ENCODE measurements at places on chromosomes 7 and 10. TPM values are rescaled to one million over a fixed set of nuclear protein-coding genes. Genes with fewer than 3 reads are reported as not detected.

TMEM270 gene
- total RNA-seq: not detected

KCND2 gene
- total RNA-seq: 4.5 TPM

DBF4 gene
- 1.3 TPM for total RNA-seq

LIPJ gene
- 0.48 TPM for total RNA-seq

COL13A1 gene
- 3.6 TPM for total RNA-seq

OR9A2 gene
- total RNA-seq: 2.4 TPM

SH3PXD2A gene
- 117 TPM for total RNA-seq

TMEM106B gene
- 67.6 TPM for total RNA-seq

CALML5 gene
- not detected for total RNA-seq

DNA sequence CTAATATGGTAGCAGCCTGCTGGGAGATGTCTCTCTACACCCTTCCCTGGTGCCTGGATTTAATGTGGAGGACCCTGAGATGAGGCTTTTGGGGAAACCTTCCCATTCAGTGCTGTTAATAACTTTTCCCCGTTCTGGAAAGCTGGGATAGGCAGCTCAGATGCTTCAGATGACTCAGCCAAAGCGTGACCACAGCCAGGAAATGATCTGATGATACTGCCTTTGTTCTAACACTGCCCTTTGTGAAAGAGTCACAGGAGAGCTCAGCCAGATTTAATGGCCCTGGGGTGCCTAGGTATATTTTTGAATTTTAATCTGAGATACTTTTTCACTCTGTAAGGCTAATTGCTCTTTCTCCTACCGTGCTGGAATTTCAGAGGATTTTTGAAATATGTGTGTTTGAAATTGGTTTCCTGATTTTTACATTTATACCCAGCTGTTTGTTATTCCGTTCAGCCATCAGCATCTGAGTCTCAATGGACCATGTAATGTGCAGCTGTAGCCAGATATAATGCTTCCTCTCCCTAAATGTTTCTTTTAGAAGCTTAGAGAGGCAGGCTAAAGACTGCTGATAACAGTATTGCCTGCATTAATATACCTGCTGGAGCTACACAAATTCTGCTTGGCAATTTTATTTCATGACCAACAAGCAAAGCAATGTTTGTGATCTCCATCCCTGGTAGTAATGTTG is 17.8 kb downstream of the CELF2 start:
- H3K36me3 ChIP-seq: no peaks in the 10 kb centered on the region
- peak overlapping the region; percentile 29 for H3K27ac ChIP-seq
- peak; percentile 47 for DNase-seq
- H3K27me3 ChIP-seq: no peaks in the 10 kb centered on the region
- no peak overlapping the region for H3K4me3 ChIP-seq

DNA sequence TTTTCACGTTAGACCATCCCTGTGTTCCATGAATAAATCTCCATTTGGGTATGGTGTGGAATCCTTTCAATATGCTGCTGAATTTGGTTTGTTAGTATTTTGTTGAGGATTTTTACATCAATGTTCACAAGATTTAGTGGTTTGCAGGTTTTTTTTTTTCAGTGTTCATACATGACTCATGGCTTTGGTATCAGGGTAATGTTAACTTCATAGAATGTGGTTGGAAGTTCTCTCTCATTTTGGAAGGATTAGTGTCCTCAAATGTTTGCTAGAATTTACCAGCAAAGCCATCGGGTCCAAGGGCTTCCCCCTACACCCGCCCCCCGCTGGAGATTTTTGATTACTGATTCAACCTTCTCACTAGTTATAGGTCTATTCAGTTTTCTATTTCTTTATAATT is 398.0 kb downstream of the NXPH1 start:
- DNase-seq: no peak
- H3K4me1 ChIP-seq: no peaks in the 10 kb centered on the region
- no peaks in the 10 kb centered on the region for H3K27me3 ChIP-seq
- H3K36me3 ChIP-seq: no peaks in the 10 kb centered on the region
- no peak overlapping the region for H3K27ac ChIP-seq
- H3K4me3 ChIP-seq: no peak overlapping the region

- H3K4me3 ChIP-seq: no peak overlapping the region
- no peaks in the 10 kb centered on the region for H3K4me1 ChIP-seq
- DNase-seq: peak; percentile 44
- no peak overlapping the region for H3K27ac ChIP-seq
These were observed 27.3 kb upstream of the IFRD1 start for GRCh38 chr7:112422842-112423496.

DNA sequence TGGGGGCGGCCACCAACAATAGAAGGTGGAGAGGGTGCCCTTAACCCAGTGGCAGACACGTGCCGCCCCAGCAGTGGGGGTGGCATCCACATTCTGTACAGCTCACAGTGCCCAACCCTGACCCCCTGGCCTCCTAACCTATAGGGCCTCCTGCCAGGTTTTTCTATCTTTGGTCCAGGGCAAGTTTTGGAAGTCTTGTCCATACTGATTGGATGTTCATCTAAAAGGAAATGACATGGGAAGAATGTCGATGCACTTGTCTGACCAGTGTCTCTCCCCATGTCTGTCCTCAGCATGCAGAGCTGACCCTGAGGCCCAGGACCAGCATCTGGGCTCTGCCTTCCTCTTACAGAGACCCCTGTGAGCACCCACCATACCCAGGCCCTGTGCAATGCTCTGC is 32.3 kb upstream of the ANTXRL start:
- H3K27me3 ChIP-seq: no peaks in the 10 kb centered on the region
- no peak overlapping the region for H3K4me3 ChIP-seq
- H3K27ac ChIP-seq: no peak overlapping the region
- no peaks in the 10 kb centered on the region for H3K36me3 ChIP-seq

- no peak overlapping the region for H3K27ac ChIP-seq
- no peaks in the 10 kb centered on the region for H3K4me1 ChIP-seq
- DNase-seq: no peak
- H3K27me3 ChIP-seq: no peaks in the 10 kb centered on the region
These were observed 28.6 kb downstream of the FRA10AC1 start for GRCh38 chr10:93673791-93674190.

DNA sequence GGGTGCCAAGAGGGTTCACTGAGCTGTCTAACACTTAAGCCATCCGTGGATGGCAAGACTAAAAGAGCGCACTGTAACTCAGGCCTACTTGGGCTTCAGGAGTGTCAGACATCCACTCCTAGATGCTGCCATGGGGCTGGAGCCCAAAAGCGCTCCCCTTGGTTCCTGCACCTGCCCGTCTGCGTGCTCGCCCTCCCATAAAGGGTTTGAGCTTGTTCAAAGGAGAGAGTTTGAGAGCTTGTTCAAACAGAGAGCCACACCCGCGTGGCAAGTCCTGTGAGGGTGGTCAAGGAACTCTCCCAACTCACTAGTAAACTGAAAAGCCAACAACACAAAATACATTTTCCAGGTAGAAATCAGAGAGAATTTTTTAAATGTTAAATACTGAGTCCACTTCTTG is 256.7 kb downstream of the SEMA3A start:
- no peaks in the 10 kb centered on the region for H3K4me1 ChIP-seq
- H3K27me3 ChIP-seq: no peaks in the 10 kb centered on the region
- H3K27ac ChIP-seq: no peak overlapping the region
- H3K36me3 ChIP-seq: no peaks in the 10 kb centered on the region
- H3K4me3 ChIP-seq: no peak overlapping the region

- peaks cover 5% of the 10 kb centered on the region for H3K4me1 ChIP-seq
- H3K36me3 ChIP-seq: no peaks in the 10 kb centered on the region
- peak; percentile 68 for DNase-seq
- H3K4me3 ChIP-seq: no peak overlapping the region
- no peaks in the 10 kb centered on the region for H3K27me3 ChIP-seq
- H3K27ac ChIP-seq: peak overlapping the region; percentile 18
These were observed 61.4 kb upstream of the STEAP1B start for GRCh38 chr7:22561321-22561811.

GRCh38 chr7:5662828-5663227 is 118.6 kb downstream of the RNF216 start:
- H3K27me3 ChIP-seq: no peaks in the 10 kb centered on the region
- H3K36me3 ChIP-seq: no peaks in the 10 kb centered on the region
- H3K4me3 ChIP-seq: no peak overlapping the region
- DNase-seq: no peak

All from uterus (tissue), 4 donors.